ENCODE measurements at places on chromosomes 16 and 17. TPM values are rescaled to one million over a fixed set of nuclear protein-coding genes. Genes with fewer than 3 reads are reported as not detected.

The SNX20 gene
- total RNA-seq = not detected

The C16orf96 gene
- under 0.01 TPM for total RNA-seq

The KRT33A gene
- not detected for total RNA-seq

The MT1B gene
- not detected for total RNA-seq

The PIK3R6 gene
- not detected for total RNA-seq

The PRR15L gene
- total RNA-seq = not detected

The SCRN2 gene
- 23.6 TPM for total RNA-seq

The MT1G gene
- total RNA-seq = not detected

The TBC1D28 gene
- total RNA-seq = not detected

The TMEM106A gene
- 6.3 TPM for total RNA-seq

The KRT34 gene
- total RNA-seq = 2.9 TPM

The HOXB6 gene
- total RNA-seq = 14.5 TPM

The SOX15 gene
- total RNA-seq = 0.98 TPM

The SDK2 gene
- 0.33 TPM for total RNA-seq

The LLGL2 gene
- 8.3 TPM for total RNA-seq

The ICAM2 gene
- total RNA-seq = 6.8 TPM

The MYH11 gene
- total RNA-seq = under 0.01 TPM

The KRTAP3-2 gene
- not detected for total RNA-seq

The ANKRD40CL gene
- total RNA-seq = not detected

The PDE6G gene
- 0.65 TPM for total RNA-seq

The NPIPA8 gene
- total RNA-seq = not detected

The EPX gene
- total RNA-seq = not detected

The TEKT1 gene
- total RNA-seq = not detected

The TNFRSF17 gene
- not detected for total RNA-seq

The KRTAP3-1 gene
- not detected for total RNA-seq

The DBNDD1 gene
- 21.8 TPM for total RNA-seq

The ZG16 gene
- not detected for total RNA-seq

The TMEM219 gene
- total RNA-seq = 89.3 TPM

The DRC7 gene
- total RNA-seq = under 0.01 TPM

The EMP2 gene
- 8.5 TPM for total RNA-seq

The OR2C1 gene
- total RNA-seq = not detected

The SYCE1L gene
- 2.0 TPM for total RNA-seq

The DNAI2 gene
- not detected for total RNA-seq

The CDH15 gene
- total RNA-seq = not detected

The RAMP2 gene
- total RNA-seq = 5.1 TPM

The PRCD gene
- 0.33 TPM for total RNA-seq

The OSGIN1 gene
- 1.6 TPM for total RNA-seq

The MIS12 gene
- total RNA-seq = 11.0 TPM

The TP53TG3F gene
- total RNA-seq = not detected

The TMEM238L gene
- total RNA-seq = not detected

The TTYH2 gene
- 4.1 TPM for total RNA-seq

The SAMD14 gene
- total RNA-seq = 5.9 TPM

The KRTAP4-9 gene
- not detected for total RNA-seq

The ITGB3 gene
- total RNA-seq = 148 TPM

The DERL2 gene
- 16.6 TPM for total RNA-seq

The CPHXL2 gene
- total RNA-seq = not detected

The TEX14 gene
- not detected for total RNA-seq

The CLDN9 gene
- total RNA-seq = under 0.01 TPM

The QRICH2 gene
- total RNA-seq = 1.9 TPM

The NDUFAF8 gene
- 51.5 TPM for total RNA-seq

The NT5M gene
- 6.2 TPM for total RNA-seq

The CACNB1 gene
- 4.9 TPM for total RNA-seq

The FBXW10 gene
- total RNA-seq = not detected

The MYH2 gene
- total RNA-seq = not detected

The COA3 gene
- total RNA-seq = 73.0 TPM

Data from mesangial cell (primary cell).